Mesothelial cell of epicardium (in vitro differentiated cells): ENCODE measurements at places on chromosomes 1 and 21.

- H3K4me3 ChIP-seq: no peak overlapping the region
- peaks cover 7% of the 10 kb centered on the region for H3K36me3 ChIP-seq
- no peak for DNase-seq
Measured at GRCh38 chr1:195740862-195741261, 867.4 kb downstream of the KCNT2 start.

DNA sequence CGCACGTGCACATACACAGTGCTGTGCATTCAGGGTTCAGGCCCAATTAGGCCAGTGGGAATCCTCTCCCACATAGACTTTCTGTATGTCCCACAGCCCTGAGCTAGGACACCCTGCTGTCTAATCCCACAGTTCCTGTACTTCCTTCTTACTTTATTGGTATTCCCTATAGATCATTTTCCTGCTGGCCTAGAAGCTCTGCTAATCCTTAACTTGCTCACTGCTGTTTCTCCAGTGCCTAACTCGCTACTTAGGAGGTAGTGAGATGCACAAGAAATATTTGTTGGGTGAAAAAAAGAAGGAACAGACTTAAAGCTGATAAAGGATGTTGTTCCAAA is 34.1 kb upstream of the FHAD1 start:
- no peak overlapping the region for H3K4me3 ChIP-seq
- peaks cover 33% of the 10 kb centered on the region for H3K4me1 ChIP-seq
- no peak for DNase-seq
- no peaks in the 10 kb centered on the region for H3K27me3 ChIP-seq

GRCh38 chr1:29344336-29344735 is 108.0 kb downstream of the PTPRU start:
- no peak for DNase-seq
- no peak overlapping the region for H3K27ac ChIP-seq
- no peak overlapping the region for H3K4me3 ChIP-seq
- H3K27me3 ChIP-seq: peaks cover 38% of the 10 kb centered on the region
- no peaks in the 10 kb centered on the region for H3K36me3 ChIP-seq

DNA sequence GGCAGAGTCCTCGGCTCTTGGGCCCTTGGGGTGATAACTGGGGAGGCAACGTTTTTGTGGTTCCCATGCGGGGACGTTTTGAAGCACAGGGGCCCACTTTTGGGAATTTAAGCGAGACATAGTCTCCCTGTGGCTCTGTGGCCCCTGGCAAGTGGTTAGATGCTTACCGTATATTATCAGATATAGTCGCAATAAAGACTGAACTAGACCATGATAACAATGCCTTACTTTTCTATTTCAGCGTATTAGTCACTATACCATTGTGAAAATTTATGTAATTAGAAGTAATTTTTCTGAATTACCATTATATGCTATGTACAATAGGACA is 538 bp upstream of the RCAN1 start:
- H3K27ac ChIP-seq: peak overlapping the region; percentile 66
- H3K27me3 ChIP-seq: peaks cover 67% of the 10 kb centered on the region
- DNase-seq: no peak
- H3K4me1 ChIP-seq: peaks cover 5% of the 10 kb centered on the region

DNA sequence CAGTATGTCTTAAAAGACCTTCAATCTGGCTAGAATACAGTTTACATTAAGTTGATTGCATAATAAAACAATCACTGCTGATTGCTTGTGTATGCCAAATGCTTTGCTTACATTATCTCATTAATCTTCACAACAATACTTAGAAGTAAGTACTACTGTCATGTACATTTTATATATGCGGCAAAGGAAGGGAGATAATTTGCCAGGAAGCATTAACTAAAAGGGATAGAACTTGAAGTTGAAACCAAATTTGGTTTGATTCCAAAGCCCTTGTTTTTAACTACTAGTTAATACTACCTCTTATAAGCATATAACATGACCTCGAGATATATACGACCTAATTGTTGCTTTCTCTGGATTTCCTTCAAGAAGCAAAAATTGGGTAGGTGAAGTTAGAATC is 155.8 kb downstream of the NTMT2 start:
- DNase-seq: no peak
- no peaks in the 10 kb centered on the region for H3K27me3 ChIP-seq
- no peaks in the 10 kb centered on the region for H3K36me3 ChIP-seq
- H3K4me3 ChIP-seq: no peak overlapping the region
- H3K4me1 ChIP-seq: no peaks in the 10 kb centered on the region

GRCh38 chr1:30287976-30288375 is 435.4 kb downstream of the MATN1 start:
- H3K27ac ChIP-seq: no peak overlapping the region
- peaks cover 23% of the 10 kb centered on the region for H3K4me1 ChIP-seq
- peaks cover 46% of the 10 kb centered on the region for H3K27me3 ChIP-seq
- no peaks in the 10 kb centered on the region for H3K36me3 ChIP-seq
- no peak for DNase-seq
- H3K4me3 ChIP-seq: no peak overlapping the region

GRCh38 chr1:156751451-156751756 is at the start of gene HDGF:
Gene HDGF (minus strand): TSS chr1:156751675. CDS start chr1:156751429, 246 bp downstream.
- H3K4me3 ChIP-seq: peak within 1 kb of the TSS; percentile 96
- peak within 1 kb of the TSS; percentile 100 for H3K27ac ChIP-seq
- peaks cover 46% of the 10 kb centered on the region for H3K4me1 ChIP-seq
- DNase-seq: no peak
- H3K36me3 ChIP-seq: no peaks in the 10 kb centered on the region

- no peaks in the 10 kb centered on the region for H3K27me3 ChIP-seq
- DNase-seq: no peak
- no peak overlapping the region for H3K4me3 ChIP-seq
- no peaks in the 10 kb centered on the region for H3K4me1 ChIP-seq
- H3K27ac ChIP-seq: no peak overlapping the region
Measured at GRCh38 chr1:229452956-229453801, 19.3 kb upstream of the ACTA1 start.

DNA sequence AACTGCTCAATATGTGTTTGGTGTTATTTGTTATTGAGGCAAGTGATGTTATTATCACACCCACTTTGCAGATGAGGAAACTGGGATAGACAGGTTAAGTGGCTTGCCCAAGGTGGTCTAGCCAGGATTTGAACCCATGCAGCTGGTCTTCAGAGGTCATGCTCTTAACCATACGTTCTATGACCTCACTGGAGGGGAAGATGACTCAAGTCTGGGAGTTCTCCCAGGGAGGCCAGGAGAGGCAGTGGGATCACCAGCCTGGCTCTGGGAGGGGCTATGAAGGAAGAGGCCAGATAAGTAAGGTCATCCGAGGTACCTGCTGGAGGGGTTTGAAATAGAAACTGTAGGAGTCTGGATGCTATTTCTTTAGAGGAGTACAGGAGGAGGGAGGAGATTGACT is 95.3 kb downstream of the NAV1 start:
- no peak overlapping the region for H3K27ac ChIP-seq
- H3K27me3 ChIP-seq: no peaks in the 10 kb centered on the region
- DNase-seq: no peak
- H3K4me3 ChIP-seq: no peak overlapping the region
- H3K4me1 ChIP-seq: peaks cover 15% of the 10 kb centered on the region

GRCh38 chr1:18953731-18954231 is 2.7 kb downstream of the IFFO2 start:
- H3K4me3 ChIP-seq: peak overlapping the region; percentile 73
- peaks cover 34% of the 10 kb centered on the region for H3K4me1 ChIP-seq
- no peak overlapping the region for H3K27ac ChIP-seq
- H3K36me3 ChIP-seq: no peaks in the 10 kb centered on the region
- DNase-seq: no peak

DNA sequence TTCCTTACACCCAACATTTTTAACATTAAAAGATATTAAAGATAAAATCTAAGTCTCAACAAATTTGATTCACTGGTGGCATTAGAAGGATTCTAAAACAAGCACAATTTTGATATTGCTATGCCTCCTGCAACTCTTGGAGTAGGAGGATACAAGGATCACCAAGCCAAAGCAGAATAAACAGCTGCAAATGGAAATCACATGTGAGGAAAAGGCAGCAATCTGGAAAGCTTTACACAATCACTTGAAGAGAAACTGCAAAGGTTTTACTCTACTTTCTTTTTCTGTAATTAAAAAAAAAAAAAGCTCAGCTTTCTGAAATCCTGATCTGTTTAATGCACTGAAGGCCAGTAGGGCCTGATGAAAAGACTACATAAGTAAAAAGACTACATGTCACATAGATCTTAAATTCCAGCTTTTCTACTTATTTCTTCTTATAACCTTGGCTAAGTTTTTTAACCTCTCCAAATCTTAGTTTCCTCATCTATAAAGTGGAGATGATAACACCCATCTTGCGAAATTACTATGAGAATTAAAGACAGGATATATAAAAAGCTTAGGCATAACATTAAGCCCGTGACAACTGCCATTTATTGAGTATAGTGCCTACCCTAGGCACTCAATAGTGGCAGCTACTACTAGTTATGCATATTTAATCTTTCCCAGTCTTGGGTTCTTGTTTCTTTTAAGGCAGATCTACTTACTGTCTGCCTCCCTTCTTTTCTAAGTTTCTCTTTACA is 73.5 kb downstream of the EPS15 start:
- no peak for DNase-seq
- peaks cover 4% of the 10 kb centered on the region for H3K4me1 ChIP-seq
- H3K4me3 ChIP-seq: no peak overlapping the region
- peaks cover 25% of the 10 kb centered on the region for H3K36me3 ChIP-seq
- peak overlapping the region; percentile 21 for H3K27ac ChIP-seq
- no peaks in the 10 kb centered on the region for H3K27me3 ChIP-seq

DNA sequence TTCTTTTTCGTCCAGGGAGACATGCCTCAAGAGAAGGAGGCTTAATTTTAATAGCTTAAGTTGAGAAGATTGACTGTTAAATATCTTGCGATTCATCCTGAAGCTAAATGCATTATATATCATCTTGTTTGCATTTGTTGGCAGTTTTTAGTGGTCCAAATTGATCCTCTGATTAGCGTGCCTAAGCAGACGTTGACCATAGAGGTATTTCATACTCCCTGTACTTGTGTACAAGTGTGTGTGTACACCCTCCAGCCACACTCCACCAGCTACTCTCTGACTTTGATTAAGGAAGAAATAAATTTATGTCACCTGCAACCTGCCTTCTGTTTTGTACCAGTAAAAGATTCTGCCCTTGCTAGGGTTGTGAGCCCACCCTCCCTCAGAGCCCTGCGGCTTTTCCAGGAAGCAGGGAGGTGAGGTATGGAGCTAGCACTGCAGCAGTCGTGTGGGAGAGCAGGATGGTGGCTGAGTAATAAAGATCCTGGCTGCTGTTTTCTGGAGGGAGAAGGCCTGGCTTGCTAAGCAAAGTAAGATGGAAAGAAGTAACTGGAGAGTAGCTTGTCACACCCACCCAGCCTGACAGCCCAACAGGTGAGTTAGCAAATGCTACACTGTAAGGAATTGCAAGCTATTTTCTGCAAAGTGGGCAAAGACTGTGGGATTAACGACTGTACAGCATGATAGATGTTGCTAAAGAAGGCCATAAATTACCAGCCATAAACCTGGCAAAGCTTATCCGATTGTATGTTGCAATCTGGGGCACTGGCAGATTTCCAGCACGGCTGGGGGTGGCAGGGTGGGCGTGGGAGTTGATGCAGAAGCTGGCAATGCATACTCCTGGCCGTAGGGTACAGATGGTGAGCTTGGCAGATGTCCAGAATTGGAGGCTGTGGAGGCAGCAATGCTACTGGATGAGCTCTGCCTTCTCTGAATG is 170.2 kb downstream of the TNR start:
- H3K4me1 ChIP-seq: peaks cover 6% of the 10 kb centered on the region

DNA sequence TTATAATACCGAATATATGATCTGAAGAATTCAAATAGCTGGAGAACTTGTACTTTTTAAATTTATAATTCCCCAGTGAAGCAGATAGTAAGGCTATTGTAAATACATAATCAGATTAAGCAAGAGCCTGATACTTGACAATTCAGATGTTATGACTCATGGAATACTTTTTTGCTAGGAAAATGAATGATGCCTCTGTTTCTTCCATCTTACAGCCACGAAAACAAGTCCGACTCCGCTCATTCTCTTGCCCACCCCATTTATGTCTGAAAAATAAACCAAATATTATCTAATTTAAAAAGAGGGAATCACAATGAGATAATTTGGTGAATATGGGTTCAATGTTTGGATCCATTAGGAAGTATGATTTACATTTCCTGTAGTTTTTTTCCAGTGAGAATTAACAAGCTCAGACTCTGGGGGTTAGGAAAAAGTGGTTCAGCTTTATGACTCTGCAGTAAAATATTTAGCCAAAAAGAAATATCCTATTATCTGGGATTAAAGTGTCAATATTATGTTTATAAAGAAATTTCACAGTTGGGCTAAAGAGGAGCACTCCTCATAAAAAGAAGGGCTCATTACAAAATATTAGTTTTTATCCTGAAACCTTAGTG is 50.4 kb upstream of the DAB1 start:
- no peak overlapping the region for H3K4me3 ChIP-seq
- no peak for DNase-seq
- H3K36me3 ChIP-seq: no peaks in the 10 kb centered on the region
- H3K27me3 ChIP-seq: no peaks in the 10 kb centered on the region
- peaks cover 24% of the 10 kb centered on the region for H3K4me1 ChIP-seq

DNA sequence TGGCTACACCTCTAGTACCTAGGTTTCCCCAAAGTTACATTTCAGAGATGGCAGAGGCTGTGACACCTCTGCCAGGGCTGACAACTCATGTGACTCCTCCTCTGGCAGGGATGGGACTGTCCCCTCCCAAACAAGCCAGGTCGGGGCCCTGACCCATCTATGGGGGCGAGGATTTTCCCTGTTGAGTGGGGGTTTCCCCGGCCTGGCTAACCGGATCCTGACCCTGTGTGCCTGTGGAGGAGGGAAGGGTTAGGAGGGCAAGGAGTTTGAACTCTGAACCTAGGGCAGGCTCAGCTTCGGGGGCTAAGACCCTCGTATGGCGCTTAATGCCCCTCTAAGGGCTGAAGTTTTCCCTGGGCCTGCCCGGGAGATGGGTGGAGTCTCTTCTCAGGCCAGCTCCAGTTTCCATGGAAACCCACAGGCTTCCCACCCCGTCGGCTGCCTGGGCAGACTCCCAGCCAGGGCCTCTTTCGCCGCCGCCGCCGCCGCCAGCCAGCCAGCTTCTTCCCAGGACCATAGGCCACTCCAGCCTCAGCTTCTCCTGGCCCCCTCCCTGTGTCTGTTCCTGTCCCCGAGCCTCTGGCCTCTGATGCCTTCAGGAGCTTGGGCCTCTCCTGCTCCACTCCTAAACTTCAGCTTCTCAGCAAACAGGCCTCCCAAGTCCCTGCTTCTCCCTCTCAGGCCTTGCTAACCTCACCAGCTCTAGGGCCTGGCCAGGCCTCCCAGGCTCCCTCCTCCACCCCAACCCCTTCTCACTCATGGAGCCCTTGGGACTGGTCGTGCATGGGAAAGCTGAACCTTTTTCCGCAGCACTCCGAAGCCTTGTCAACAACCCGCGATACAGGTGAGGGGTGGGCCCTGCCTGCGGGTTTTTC is at the start of gene BTBD19:
TSS of gene BTBD19 (plus strand) at position 461 of the 875 bp plus-strand sequence. CDS start at position 759, 298 bp downstream.
- H3K36me3 ChIP-seq: peaks cover 11% of the 10 kb centered on the region
- H3K27ac ChIP-seq: peak within 1 kb of the TSS; percentile 99
- peak; percentile 72 for DNase-seq

GRCh38 chr1:171645553-171646248 is 6.8 kb downstream of the MYOC start:
- H3K36me3 ChIP-seq: no peaks in the 10 kb centered on the region
- H3K4me1 ChIP-seq: peaks cover 21% of the 10 kb centered on the region
- peak overlapping the region; percentile 75 for H3K27ac ChIP-seq
- DNase-seq: no peak
